Heart left ventricle (tissue), 16 donors: ENCODE measurements at places on chromosomes 12 and 14. TPM values are rescaled to one million over a fixed set of nuclear protein-coding genes. Genes with fewer than 3 reads are reported as not detected.

Gene TDRD9
- polyA plus RNA-seq: 1.7 TPM

Gene SDR9C7
- polyA plus RNA-seq: not detected

Gene RND1
- polyA plus RNA-seq: 0.53 TPM

Gene TCL1B
- polyA plus RNA-seq: not detected

DNA sequence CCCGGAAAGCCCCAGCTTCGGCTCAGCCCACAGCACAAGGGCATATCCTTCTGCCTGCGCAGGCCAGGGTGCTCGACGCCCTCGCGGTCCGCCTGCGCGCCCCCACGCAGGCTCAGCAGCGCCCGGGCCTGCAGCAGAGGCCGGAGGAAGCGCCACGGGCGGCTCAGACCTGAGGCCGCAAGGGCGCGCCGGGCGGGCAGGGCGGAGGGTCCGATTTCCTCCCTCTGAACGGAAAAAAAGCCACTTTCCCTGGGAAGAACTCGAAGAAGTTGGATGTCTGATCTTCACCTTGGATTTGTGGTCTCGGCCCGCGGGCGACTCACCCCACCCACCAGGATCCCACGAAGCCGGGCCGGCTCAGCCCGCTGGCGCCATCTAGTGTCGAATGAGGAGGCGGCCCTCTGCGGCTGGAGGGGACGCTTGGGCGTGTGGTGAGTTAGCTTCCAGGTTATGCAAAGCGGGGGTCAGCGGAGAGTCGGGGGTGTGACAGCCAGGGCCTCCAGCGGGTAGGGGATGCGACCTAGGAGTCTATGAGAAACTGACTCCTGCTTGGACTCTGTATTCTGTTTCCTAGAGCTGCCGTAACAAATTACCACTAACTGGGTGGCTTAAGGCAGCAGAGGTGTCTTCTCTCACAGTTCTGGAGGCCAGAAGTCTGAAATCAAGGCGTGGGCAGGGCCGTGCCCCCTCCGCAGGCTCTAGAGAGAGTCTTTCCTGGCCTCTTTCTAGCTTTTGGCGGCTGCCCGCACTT is 40.0 kb upstream of the SRSF5 start:
- DNase-seq: peak; percentile 94

DNA sequence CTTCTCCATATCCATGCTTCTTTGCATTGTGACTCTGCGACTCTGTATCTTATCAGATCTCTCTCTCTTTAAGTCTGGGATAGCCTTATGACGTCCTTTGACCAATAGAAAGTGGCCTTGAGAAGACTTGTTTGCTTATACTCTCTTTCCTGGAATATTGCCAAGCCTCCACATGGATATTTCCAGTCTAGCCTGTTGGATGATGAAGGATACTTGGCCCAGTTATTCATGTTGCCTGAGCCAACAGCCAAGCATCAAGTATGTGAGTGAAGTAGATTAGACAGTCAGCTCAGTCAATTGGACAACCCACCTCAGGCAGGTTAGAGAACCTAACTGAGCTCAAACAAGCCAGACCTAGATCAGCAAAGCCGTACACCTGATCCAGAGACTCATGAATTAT is 864.2 kb upstream of the MGAT4C start:
- no peak for DNase-seq

Gene NDRG2
- 314 TPM for polyA plus RNA-seq

DNA sequence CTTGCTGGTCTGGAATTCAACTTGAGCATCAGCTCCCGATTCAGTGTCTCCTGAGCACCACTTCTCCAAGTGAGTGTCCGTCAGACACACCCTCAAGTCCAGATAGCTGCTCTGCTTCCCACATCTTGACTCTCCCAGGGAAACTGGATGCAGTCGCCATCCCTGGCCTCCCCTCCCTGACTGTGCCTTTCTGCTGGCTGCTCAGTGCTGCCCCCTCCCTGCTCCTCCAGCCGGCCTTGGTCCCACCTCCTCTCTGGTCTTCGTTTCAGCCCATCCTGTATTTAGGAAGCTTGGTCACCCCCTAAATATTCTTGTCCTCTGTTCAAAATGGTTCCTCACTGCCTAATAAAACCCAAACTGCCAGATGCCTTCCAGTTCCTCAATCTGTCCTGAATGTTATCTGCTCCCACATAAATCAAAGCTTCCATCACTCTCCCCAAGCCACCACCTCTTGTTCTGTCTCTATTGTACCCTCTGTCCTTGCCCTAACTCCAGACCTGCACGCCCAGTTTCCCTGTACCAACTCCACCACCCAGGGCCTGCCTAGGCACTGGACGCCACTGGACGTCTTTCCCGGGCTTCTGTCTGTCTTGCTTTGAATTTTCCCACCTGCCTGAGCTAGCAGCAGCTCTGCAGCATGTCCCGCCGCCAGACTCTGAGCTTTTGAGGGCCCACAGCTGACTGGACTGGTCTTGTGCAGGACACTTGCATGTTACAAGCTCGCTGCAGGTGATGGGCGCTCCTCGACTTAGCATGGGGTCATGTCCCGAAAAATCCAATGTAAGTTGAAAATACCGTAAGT is 33.8 kb downstream of the CCDC92 start:
- DNase-seq: no peak
